ENCODE measurements at places on chromosomes 4 and X. TPM values are rescaled to one million over a fixed set of nuclear protein-coding genes. Genes with fewer than 3 reads are reported as not detected.

MAGEA9B gene
- 12.8 TPM for total RNA-seq

DNA sequence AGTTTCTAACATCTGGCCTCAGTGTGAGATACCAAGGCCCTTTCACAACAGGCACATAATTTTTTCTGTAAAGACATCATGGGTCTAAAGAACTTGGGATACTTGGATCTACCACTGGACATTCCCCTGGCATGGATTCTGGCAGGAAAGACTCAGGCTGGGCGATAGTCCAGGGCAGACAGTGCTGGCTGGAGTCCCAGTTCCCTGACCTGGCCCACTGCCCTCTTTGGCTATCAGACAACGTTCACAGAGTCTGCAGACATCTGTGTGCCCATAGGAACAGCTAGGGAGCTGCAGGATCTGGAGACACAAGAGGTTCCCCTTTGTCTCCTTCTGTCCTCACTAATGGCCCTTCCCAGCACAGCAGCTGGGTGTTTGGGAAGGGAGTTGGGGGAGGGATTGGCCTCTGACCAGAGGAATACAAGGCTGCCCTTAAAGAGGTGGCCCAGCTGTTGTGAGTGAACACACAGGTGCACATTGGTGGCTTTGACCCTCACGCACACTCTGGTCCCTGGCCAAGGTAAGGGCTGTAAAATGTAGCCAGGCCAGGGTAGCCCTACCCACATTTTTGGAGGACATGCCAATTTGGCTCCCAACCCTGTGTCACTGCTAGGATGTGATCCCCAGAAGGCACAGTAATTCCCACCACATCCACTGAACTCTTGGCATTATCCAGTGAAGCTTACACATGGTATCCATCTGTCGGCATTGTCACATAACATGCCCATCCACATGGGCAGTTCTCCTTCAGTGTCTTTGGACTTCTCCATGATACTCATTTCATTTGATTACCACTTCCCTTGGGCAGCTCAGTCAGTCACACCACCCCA, 72.3 kb downstream of the SOX3 start:
- no peak for DNase-seq

DNA sequence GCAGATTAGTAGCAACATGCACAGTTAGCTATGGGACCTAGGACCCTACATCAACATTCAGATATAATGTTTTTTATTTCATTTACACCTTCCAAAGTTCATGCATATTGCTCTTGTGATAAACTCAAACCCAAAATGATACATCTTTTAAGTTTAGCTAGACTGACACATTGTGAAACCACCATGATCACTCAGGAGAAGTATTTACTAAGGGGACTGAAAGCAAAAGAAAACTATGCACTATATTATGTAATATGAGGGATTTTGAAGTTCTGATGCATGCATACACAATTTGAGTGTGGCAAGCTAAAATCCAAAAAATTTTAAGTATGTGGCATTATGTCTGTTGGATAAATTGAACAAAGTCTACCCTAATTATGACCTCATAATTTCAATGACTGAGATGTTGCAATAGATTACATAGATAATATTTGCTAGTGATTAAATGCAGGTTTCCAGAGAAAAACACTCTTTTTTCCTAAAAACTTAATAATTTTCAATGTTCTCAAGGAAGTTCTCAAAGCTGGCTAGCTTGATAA, 914.8 kb upstream of the GRIA3 start:
- no peak for DNase-seq

DNA sequence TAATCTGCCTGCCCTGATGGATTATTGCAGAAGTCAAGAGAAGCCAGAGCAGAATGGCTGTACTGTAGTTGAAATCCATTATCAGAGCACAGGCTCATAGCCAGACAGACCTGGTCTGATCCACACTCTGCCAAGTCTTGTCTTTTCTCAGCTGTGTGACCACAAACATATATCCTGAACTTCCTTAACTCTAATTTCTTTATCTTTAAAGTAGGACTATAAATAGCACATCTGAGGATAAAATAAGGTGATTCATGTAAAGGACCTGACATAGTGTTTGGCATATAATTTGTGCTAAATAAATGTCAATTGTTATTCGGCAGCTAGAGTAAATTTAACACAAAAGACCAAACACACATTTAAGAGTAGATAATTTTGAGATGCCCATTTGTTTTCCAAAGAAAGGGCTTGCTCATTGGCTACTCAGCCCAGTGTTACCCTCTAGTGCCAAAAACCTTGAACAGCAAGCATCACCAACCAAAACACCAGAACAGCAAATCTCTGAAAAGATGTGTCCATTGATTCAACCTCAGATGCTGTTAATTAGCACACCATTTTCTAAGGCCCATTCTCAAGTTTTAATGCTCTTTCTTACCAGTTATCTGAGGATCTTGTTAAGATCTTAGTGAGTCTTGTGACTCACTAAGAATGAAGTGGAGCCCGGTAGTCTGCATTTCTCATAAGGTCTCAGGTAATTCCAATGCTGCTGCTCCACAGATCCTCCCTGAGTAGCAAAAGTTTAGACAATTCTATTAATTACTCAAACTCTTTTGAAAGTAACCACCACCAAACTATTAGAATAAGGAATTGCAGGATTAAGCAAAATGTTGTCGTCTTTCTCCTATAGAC, 108.8 kb downstream of the HHIP start:
- no peak for DNase-seq

DNA sequence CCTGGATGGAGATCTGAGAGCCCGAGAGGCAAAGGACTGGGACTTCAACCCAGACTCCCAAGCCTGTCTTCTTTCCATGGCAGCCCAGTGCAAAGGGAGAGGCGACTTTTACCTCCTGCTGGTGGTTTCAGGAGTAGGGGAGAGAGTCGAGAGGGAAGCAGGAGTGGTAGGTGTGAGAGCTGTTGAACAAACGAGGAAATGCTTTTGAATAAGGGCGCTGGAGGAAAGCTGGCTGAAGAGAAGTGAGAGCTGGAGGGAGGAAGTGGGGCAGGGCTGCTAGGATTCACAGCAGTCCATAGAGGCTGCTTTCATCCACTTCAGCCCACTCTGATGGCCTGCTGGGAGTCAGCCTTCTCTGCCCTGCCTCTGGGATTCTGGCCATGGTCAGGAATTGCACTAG, 81.8 kb upstream of the EFNB1 start:
- DNase-seq: no peak

- no peak for DNase-seq
Measured at GRCh38 chr4:41701983-41702382, 46.5 kb downstream of the PHOX2B start.

Measured in K562 (cell line).